ENCODE measurements at places on chromosomes 4 and X.

DNA sequence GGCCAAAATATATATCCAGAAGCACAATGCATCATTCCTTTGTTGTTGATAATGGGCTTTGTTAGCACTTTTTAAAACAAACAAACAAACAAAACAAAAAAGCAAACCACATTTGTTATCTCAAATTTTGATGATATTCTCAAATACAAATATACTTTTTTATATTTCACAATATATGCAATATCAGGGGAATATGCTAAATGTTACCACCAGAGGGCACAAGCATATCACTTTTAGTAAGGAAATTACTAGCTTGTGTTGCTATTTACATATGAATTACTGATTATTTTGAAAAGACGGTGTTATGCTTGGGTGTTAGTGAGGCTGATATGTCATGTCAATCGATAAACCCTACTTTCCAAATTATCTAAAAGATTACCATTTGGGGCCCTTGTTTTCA is 29.1 kb downstream of the RIPPLY1 start:
- no peak for DNase-seq

- no peak for DNase-seq
Observed at GRCh38 chr4:93749292-93749761, 79.2 kb upstream of the ATOH1 start.

DNA sequence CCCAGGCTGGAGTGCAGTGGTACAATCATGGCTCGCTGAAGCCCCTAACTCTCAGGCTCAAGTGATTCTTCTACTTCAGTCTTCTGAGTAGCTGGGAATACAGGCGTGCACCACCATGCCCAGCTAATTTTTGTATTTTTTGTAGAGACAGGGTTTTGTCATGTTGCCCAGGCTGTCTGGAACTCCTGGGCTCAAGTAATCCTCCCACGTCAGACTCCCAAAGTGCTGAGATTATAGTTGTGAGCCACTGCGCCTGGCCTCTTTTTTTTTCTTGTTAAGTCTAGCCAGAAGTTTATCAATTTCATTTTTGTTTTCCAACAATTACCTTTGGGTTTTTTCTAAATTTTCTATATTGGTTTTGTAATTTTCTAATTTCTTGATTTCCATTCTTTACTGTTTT is 100.6 kb downstream of the GC start:
- DNase-seq: no peak

DNA sequence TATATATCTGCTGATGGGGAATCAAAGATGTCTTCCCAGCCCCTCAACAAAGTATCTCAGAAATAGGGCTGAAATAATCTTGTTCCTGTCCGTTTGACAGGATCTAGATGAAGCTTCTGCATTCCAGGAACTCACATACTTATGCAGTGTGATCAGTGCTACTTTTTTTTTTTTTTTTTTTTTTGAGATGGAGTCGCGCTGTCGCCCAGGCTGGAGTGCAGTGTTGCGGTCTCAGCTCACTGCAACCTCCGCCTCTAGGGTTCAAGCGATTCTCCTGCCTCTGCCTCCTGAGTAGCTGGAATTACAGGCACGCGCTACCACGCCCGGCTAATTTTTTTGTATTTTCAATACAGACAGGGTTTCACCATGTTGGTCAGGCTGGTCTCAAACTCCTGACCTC is 36.4 kb downstream of the DHX15 start:
- DNase-seq: no peak

- no peak for DNase-seq
Observed at GRCh38 chr4:129264008-129264657, 168.2 kb downstream of the C4orf33 start.

DNA sequence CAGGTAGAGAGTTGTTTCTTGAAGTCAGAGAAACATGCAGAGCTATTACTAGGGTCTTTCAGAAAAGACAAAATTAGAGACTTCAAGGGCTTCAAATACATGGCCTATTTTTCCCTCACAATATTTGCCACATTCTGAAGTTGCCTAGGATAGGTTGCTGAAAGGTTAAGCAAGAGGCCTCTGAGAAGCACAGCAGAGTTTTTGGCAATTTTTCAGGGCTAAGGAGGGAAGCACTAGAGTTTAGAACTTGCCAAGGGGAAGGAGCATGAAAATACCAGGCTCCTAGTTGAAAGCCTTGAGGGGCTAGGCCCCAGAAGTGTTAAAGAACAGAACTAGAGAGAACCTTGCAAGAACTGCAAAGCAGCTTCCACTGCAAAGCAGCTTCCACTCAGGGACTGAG is 86.4 kb downstream of the ANAPC10 start:
- DNase-seq: no peak

GRCh38 chrX:39862963-39863362 is 234.8 kb downstream of the BCOR start:
- DNase-seq: no peak

- DNase-seq: no peak
Observed at GRCh38 chr4:108157655-108158054, 11.1 kb downstream of the LEF1 start.

- DNase-seq: peak; percentile 53
Observed at GRCh38 chr4:2330091-2331042, 68.5 kb upstream of the MXD4 start.

DNA sequence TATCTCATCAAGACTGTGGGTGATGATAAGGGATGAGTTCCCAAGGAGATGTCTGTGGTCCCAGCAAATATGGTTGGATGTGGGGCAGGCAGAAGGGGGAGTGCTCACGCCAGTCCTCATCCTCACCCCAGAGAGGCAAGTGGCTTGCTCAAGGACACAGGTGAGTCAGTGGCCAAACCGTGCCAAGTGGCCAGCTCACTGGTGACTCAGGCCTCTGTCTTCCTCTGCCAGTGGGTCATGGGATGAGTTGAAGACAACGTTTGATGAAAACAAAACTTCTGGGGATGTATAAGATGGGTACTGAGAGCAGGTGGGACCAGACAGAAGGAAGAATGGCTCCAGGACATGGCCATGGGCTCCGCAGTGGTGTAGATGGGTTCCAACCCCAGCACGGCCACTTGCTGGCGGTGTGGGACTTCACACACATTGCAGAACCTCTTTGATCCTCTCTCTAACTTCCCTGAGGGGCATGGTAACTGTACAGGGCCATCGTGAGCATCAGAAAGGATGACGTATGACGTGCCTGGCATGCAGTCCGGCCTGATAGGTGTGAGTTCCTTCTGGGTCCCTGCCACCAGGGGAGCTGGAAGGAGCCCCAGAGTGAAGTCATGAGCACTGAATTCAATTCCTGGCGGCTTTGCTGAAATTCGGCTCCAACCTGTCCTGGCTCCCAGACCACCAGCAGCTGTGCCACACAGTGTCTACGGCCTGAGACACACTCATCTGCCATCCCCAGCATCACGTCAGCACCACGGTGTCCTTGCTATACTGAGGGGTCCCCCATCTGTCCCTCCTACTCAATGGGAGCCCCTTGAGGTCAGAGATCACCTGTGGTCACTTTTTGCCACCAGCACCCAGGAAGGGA is 41.3 kb upstream of the GPR78 start:
- peak; percentile 83 for DNase-seq

- no peak for DNase-seq
Observed at GRCh38 chr4:88995874-88996273, 61.1 kb downstream of the FAM13A start.

DNA sequence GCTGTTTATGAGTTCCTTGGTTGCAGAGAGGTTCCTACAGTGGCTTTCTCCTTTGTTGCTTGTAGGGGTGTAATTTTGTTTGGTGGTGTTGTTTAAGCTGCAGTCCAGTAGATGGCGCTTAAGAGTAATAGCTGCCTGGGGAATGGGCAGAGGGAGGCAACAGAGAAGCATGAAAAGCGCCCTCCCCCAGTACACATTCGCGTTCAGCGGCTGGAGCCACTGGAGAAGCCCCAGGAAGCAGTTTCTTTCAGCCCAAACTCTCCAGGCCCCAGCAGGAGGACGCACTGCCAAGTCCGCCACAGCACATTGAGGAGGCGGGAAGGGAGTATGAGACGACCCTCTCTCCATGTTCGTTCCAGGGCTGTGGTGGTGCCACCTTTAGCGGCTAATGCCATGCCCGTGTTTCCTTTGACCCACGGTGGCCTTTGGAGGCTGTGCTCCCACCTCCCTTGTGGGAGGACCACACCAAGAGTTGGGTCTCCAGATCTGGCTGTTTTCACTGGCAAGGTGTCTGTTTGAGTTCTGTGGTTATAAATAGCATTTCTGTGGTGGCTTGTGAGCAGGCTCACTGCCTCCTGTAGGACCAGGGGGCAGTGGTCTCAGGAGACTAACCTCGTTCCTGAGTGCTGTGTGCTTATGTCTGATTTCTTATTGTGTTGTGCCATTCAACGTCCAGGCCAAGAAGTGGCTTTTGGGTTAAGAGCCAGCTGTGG is 252.3 kb downstream of the ARHGAP10 start:
- DNase-seq: no peak

DNA sequence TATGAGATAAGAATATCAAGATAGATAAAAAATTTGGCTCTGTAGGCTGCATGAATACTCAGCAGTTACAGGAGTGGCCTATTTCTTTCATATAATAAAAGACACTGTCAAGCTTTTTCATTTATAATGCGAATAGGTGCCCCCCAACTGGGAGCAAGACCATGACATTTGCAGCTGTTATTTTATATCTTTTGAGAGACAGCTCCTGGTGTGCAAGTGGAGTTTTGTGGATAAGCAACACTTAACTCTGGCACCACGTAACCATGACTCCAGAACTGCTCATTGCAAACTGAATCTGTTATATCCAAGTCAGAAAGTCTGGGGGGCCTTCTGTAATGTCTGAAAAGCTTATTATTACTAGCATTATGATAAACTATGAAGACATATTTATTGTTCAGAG is 1372.4 kb downstream of the C4orf33 start:
- DNase-seq: no peak

DNA sequence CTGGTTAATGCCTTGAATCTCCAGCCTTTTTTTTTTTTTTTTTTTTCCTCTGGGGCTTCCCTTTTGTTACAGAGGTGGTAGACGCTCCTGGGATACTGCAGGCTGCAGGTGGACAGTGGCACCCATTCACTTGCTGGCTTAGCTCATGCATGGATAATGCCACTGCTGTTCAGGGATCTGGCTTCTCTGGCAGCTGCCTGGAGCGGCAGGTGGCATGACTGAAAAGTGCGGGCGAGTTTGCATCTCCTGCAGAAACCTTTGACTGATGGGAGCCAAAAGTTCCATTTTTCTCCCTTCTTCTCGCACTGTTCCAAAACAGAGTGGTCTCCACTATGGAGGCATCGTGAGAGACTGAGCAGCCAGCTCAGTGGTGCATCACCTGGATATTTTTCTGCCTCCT is 5.9 kb upstream of the STIM2 start:
- DNase-seq: no peak

DNA sequence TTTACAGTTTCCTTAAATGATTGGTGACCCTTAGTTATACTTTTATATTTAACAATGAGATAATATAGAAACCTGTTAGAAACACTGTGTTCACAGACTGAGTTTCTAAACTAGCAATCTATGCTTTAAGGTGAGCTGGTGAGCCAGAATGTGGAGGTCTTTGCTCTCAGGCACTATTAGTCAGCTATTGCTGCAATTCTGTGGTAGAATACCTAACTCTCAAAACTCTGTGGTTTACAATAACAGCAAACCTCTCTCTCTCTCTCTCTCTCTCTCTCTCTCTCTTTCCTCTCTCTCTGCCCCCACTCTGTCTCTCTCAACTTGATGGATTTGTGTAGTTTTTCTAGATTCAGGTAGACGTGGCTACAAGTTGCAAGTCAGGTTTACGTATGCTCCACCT is 17.6 kb upstream of the LCORL start:
- DNase-seq: no peak

GRCh38 chr4:7572894-7573293 is 138.2 kb upstream of the PSAPL1 start:
- no peak for DNase-seq

- DNase-seq: no peak
Observed at GRCh38 chr4:13990596-13991589, 363.4 kb upstream of the BOD1L1 start.

DNA sequence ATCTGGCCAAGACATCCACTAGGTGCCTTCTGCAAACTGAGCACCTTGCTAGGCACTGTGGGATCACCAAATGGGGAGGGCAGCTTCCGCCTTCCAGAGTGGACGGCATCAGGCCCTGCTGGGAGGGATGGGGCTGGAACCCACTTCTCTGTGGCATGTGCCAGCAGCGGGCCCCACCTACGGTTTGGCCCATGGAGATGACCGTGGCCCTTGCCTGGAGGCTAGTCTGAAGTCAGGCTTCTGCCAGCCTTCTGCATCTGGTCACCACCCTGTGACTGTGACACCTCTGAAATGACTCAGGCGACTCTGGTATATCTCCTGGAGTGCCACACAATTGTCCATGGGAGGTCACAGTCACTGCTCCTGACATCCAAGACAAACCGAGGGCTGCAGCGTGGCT is 7.2 kb downstream of the SSR4 start:
- DNase-seq: no peak

DNA sequence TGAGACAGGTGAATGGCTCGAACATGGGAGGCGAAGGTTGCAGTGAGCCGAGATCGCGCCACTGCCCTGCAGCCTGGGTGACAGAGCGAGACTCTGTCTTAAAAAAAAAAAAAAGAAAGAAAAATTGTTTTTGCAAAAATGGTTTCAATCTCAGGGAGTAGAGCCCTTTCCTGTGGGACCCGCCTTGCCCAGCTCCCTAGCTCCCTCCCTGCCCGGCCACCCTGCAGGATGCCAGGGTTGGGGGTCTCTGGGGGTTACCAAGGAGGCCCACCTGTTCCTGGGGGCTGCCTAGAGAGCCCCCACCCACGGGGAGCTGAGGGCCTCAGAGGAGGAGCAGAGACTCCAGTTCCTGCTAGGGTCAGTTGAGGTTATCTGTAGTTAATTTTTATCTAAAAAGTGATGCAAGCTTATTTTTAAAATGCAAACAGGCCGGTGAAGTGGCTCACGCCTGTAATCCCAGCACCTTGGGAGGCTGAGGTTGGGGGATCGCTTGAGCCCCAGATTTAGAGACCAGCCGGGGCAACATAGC is 18.7 kb upstream of the PLCXD1 start:
- no peak for DNase-seq

DNA sequence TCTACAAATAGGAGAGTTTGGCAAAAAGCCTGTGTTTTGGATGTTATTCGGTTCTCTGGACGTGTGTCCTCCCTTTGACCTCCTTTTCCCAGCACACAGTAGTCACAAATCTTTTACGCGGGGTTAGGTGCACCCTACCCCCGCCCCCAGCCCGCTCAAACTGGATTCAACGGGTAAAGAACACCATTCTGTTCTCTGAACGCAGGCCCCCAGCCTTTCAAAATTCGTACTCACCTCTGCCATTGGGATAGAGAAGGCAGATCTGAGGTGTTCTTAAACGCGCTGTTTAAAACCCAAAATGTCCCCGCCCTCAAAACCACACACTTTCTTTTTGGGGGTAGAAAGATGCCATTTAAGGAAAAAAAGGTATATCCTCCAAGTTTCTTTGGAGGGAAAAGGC is 2.7 kb downstream of the LEF1 start:
- DNase-seq: no peak

- DNase-seq: no peak
Observed at GRCh38 chr4:83781434-83781833, 245.5 kb downstream of the GPAT3 start.

- no peak for DNase-seq
Observed at GRCh38 chrX:146006637-146007036, 189.0 kb downstream of the SLITRK2 start.

GRCh38 chr4:123651066-123651465 is 254.5 kb downstream of the SPRY1 start:
- DNase-seq: no peak
